ENCODE measurements at places on chromosomes 2 and 18.

- DNase-seq, result no peak
These were observed 239.5 kb upstream of the KLHL29 start for GRCh38 chr2:23145460-23145859.

- no peak for DNase-seq
These were observed 42.7 kb downstream of the RAB31 start for GRCh38 chr18:9750606-9751304.

DNA sequence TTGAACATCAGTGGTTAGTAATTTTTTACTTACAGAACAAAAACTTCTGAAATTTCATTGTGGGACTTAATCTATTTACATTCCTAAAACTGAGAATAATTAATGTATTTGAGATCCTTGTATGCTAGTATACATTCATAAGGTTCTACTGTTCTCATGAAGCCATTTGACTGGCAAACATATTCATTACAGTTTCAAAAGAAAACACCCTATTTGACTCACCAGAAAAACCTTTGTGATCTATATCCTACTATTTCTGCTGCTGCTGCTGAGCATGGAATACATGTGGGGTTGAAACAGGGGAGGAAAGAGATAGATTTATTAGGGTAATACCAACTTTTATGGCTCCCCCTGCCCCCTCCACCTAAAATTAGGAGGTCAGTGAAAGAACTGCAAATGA lies 21.8 kb downstream of the MARS2 start:
- no peak for DNase-seq

DNA sequence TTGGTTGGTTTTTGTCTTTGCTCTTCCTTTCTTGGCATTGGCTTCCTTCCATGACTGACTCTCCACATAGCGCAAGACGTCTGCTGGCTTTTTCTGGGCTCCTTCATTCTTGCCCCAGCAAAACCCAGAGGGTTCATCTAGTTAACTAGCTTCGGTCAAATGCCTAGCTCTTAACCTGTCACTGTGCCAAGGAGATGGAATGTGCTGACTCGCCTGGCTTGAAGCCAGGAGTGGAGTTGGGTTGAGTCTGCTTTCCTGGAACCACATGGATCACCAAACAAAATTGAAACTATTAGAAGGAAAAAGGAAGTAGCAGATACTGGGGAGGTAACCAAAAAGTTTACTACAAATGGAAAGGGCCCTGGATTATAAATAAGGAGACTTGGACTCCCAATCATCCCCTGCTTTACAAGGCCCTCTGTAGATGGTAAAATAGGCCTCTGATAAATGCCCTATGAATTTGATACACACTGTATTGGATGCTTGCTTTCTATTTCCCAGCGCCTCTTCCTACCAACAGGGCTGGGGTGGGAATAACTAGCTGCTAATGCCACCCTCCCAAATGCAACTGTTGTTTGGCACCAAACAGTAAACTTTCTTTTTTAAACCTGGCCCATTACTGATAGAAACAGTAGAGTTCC lies 11.3 kb downstream of the MALT1 start:
- peak; percentile 80 for DNase-seq
